HS-27A (cell line): ENCODE measurements at places on chromosomes 4 and X.

GRCh38 chrX:101160001-101160400 is 59.6 kb upstream of the DRP2 start:
- DNase-seq = no peak

GRCh38 chr4:67465763-67466052 is 79.6 kb downstream of the CENPC start:
- DNase-seq = no peak

- DNase-seq = no peak
These were observed 206.8 kb downstream of the TENM3 start for GRCh38 chr4:182449930-182450439.

DNA sequence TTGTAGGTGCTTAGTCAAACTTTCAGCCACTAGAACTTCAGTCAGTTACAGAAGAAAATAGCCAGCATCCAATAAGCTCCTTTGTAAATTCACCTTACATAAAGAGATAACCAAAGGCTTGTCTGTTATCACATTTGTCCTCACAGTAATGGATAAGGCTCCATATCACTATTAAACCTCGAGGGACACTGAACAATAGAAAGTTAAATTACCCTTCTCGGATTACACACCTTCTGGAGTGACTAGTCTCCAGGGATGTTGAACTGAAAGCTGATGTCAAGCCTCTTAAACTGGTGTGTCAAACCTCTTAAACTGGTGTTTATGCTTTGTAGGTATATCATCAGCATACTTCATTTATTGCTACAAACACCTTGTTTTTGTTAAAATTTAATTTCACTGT is 639.0 kb downstream of the CENPC start:
- DNase-seq = no peak

DNA sequence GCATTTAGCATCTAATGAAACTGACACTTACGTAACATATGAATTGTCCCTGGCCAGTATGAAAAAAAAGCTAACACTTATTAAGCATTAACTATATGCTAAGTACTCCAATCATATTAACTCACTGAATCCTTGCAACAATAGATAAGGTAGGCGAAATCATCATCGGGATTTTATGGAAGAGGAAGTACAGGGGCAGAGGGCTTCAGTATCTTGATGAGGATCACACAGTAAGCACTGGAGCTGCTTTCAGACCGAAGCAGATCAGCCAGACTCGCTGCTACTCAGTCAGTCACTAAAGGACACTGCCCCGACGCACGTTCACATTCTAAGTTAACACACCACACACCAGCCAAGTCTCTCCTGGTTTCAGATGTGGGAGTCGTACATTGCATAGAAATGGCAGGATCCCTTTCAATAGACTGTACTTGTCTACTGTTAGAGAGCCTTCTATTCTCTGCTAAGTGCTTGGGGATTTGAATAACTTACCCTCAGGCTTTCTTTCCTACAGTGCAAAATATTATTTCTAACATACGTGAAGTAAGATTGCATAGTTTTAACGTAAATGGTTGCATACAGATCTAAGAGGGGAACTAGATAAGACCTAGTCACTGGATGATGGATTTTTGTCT is 540.2 kb upstream of the TENM3 start:
- DNase-seq = no peak

GRCh38 chr4:4284827-4285618 is 4.9 kb downstream of the LYAR start:
- DNase-seq = peak; percentile 15

DNA sequence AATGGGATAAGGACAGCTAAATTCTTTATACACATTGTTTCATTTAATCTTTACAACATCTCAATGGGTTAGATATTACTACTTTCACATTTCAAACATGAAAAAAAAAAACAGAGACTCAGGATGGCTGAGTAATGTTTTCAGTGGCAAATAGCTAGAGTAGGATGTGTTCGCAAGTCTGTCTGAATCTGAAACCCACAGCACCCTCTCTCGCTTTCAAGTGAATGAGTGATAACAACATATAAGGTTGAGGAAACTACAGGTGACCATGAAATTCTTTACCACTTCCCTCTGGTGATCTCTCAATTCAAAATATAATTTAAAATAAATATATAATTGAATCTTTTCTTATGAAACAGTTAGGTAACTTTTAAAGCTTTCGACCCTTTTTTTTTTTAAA is 162.6 kb downstream of the PRR32 start:
- DNase-seq = no peak

DNA sequence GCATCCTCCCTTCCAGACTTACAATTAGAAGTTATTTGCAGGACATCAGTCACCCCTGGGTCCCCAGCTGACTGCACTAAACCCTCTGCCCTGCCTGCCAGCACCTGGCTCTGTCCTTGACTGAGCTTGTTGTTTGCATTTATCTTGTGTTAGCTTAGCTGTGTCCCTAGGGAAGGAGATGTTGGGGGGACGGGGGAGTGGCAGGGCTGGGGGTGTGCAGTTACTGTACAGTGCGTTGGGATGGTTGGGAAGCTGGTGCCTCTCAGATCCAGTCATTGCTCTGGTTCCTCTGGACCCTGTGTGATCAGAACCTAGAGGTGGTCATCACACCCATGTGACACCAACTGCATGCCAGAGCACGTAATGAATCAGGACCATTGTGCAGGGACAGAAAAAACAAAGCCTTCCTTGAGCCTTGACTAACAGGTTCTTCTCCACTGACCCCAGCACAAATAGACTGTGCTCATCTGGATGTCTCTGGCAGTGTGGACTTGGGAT is 32.7 kb upstream of the PROM1 start:
- DNase-seq = no peak

DNA sequence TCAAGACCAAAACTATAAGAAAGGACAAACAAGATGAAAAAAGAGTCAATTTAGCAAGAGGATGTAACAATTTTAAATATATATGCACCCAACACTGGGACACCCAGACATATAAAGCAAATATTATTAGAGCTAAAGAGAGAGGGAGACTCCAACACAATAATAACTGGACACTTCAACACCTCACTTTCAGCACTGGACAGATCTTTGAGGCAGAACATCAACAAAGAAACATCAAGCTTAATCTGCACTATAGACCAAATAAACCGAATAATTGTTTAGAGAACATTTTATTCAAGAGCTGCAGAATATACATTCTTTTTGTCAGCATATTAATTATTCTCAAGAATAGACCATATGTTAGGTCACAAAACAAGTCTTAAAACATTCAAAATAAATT is 109.7 kb upstream of the TET2 start:
- no peak for DNase-seq

DNA sequence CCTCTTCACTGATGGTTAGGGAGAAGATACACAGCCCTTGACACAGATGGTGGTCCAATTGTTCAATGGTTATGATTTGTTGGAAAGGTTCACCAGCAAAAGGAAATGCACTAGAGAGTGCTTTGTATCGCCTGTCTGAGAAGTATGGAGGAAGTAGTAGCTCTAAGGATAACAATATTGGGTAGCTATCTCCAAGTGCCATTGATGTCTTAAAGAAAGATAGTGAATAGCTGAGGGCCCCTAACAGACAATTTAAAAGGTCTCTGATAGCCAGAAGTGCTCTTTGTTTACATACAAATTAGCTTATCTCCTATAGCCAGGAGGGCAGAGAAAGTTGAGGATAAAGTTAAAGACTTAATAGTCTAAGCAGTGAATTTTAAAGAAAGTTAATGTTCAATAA is 33.9 kb upstream of the BLTP1 start:
- DNase-seq = no peak

DNA sequence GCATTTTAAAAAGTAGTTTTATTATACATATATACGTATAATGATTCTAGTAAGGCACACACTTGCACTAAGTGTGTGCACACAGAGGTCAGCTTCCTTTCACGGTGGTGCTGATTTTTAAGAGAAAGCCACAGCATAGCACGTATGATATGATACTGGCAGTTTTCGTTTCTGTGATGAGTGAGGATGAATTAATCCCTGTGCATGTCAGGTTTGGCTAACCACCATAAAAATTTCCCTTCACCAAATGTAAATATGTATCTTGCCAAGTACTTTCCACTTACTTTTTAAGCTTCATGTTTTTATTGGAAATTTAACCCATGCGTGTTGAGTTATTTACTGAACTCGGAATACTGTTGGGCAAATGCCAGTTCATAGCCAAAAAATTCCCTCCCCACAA is 84.6 kb downstream of the SYNPO2 start:
- no peak for DNase-seq

GRCh38 chr4:73721909-73722308 is 18.5 kb upstream of the CXCL8 start:
- no peak for DNase-seq

DNA sequence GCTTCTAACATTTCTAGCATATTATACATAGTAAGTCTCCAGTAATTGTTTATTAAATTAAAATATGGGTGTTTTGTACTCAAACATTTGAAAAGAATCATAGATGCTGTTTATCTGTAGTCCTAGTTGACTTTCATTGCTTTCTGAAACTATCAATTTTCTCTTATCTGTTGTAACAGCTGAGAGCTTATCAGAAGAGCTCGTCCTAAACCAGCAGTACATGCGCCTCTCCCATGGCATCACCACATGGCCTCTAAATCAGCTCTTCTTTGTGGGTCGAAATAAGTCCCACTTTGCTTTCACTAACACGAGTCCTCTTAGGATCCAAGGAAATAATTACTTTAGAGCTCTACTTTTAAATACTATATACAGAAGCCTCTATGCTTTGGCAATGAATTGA is 55.1 kb downstream of the PPP3CA start:
- DNase-seq = no peak

- DNase-seq = peak; percentile 51
These were observed 286.3 kb upstream of the AGA start for GRCh38 chr4:177728361-177729152.

GRCh38 chr4:23268072-23268771 is 575.5 kb downstream of the GBA3 start:
- DNase-seq = no peak

- no peak for DNase-seq
These were observed 19.0 kb upstream of the DCX start for GRCh38 chrX:111431001-111431400.

DNA sequence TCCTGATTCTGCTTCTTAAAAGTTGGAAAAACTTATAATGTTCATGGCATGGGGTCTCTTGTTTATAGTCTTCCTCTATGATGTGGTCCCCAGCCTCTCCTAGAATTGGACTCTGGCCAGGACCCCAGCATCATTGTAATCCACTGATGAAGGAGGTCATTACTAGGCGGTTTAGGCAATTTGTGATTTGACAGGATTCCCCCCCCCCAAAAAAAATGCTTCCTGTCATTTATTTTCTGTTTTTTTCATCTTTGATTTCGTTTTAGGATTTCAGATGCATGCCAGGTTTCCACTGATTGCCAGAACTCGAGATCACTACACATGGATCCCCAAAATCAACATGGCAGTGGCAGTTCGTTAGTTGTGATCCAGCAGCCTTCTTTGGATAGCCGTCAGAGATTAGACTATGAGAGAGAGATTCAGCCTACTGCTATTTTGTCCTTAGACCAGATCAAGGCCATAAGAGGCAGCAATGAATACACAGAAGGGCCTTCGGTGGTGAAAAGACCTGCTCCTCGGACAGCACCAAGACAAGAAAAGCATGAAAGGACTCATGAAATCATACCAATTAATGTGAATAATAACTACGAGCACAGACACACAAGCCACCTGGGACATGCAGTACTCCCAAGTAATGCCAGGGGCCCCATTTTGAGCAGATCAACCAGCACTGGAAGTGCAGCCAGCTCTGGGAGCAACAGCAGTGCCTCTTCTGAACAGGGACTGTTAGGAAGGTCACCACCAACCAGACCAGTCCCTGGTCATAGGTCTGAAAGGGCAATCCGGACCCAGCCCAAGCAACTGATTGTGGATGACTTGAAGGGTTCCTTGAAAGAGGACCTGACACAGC is 4.9 kb downstream of the SPRY1 start:
- no peak for DNase-seq

DNA sequence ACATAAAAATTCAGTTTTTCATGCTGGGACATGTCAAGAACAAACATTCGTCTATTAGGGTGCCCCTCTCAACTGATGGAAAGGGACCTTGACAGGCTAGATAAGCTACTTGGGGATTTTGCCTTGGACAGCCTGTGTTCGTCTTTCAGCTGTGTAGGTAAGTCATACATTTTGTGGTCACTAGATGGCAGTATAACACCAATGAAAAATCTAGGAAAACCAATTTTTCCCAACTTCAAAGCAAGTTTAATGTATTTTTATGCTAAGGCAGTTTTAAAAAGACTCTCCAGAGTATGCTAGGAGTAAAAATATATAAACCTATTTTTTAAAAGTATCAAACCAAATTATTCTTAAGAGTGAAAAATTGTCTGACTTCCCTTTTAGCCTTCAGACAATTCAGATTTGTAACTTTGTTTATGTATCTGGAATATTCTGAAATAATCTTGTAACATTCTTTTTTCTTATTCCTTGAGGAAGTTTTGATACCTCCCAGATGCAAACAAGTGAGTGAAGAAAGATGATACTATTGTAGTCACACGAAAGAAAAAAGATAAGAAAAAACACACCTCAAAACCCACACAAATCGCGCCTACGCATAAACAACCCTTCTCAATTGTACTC is 158.3 kb downstream of the CPE start:
- DNase-seq = peak; percentile 5

DNA sequence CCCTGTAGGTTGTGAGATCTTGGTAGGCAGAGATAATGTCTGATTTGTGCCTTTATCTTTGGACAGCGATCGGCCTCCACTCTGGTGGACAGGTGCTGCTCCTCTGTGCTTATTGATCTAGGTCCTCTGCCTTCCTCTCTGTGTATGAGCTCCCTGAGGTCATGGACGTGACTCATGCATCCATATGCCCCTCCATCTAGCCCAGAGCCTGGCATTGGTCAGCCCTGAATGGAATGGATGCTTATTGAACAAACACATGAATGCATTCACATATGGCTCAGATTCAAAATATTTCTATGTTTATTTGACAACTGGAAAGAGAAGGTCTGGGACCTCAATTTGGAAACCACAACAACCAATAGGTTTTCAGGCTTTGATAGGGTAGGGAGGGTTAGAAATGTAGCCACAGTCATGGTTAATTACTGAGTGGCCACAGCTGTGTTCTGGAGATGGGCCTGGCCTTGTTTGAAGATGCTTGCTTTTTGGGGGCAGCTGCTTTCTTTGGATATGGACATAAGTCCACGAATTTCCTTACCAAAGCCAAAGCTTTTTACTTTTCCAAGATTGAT is 76.2 kb downstream of the SEL1L3 start:
- no peak for DNase-seq

GRCh38 chr4:183370786-183371185 is 48.6 kb upstream of the CLDN24 start:
- DNase-seq = no peak

DNA sequence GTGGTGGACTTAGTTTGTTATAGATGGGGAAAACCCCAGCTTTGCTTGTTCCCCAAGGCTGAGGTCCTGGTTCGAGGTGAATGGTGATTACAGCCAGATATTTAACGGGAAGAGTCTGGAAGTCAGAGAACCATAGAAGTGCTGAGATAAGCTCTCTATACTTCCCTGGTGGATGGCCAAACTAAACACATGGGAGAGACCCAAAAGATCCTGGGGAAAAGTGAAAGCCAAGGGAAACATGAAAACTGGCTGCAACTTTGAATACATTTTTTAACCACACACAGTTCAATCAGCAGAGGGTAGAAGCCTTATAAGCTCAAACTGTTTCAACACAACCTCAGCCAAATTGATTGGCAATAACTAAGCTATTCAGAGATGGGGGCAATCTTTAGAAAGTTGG is 29.3 kb upstream of the SRPX start:
- DNase-seq = no peak

- DNase-seq = no peak
These were observed 12.7 kb downstream of the PGK1 start for GRCh38 chrX:78116766-78117165.

- DNase-seq = no peak
These were observed 126.5 kb upstream of the NKX1-1 start for GRCh38 chr4:1532549-1533395.

GRCh38 chr4:152289941-152290340 is 246.0 kb downstream of the FBXW7 start:
- no peak for DNase-seq
